Spinal cord (tissue), 10 donors: ENCODE measurements at places on chromosomes 13 and 19. TPM values are rescaled to one million over a fixed set of nuclear protein-coding genes. Genes with fewer than 3 reads are reported as not detected.

Gene CD209
- polyA plus RNA-seq: 0.24 TPM

Gene PABPC3
- polyA plus RNA-seq: 1.3 TPM

Gene ZNF256
- 7.4 TPM for polyA plus RNA-seq

Gene SMIM44
- polyA plus RNA-seq: not detected

Gene RRAS
- 13.4 TPM for polyA plus RNA-seq

Gene FCHO1
- 29.8 TPM for polyA plus RNA-seq

Gene METTL21C
- polyA plus RNA-seq: 0.24 TPM

Gene ELANE
- polyA plus RNA-seq: 0.18 TPM

Gene NOVA2
- polyA plus RNA-seq: 49.3 TPM

Gene OR7D2
- 0.27 TPM for polyA plus RNA-seq

Gene ICAM5
- 3.2 TPM for polyA plus RNA-seq

Gene C19orf25
- polyA plus RNA-seq: 45.6 TPM

Gene PROZ
- polyA plus RNA-seq: 0.17 TPM

Gene IFNL1
- not detected for polyA plus RNA-seq

Gene ZNF578
- 5.4 TPM for polyA plus RNA-seq

Gene TRPC4
- polyA plus RNA-seq: 3.9 TPM

Gene ZNF160
- 28.6 TPM for polyA plus RNA-seq

Gene LRRC8E
- polyA plus RNA-seq: 0.77 TPM

Gene PLPP2
- 15.2 TPM for polyA plus RNA-seq

Gene IGFL3
- not detected for polyA plus RNA-seq

Gene ZNF541
- 0.41 TPM for polyA plus RNA-seq

Gene CEACAM1
- 0.60 TPM for polyA plus RNA-seq

Gene C19orf33
- 0.97 TPM for polyA plus RNA-seq
